ENCODE measurements at places on chromosomes 4 and X. TPM values are rescaled to one million over a fixed set of nuclear protein-coding genes. Genes with fewer than 3 reads are reported as not detected.

DCAF12L2 gene
- not detected for total RNA-seq

DNA sequence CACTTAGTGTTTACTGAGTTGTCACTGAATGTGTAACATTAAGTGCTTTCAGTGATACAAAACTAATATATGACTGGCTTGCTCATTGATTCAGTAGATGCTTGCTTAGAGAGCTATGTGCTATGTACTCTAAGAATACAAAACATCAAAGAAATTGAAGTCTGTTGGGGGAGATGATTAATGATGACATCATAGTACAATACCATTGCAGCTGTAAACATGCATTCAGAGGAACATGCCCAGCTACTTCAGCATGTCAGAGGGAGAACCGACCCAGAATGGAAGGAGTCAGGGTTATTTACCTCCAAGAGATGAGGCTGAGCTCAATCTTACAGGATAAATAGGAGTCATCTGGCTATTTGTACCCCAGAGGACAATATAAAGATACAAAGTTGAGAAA is 290.8 kb downstream of the TENM3 start:
- no peak for DNase-seq

DNA sequence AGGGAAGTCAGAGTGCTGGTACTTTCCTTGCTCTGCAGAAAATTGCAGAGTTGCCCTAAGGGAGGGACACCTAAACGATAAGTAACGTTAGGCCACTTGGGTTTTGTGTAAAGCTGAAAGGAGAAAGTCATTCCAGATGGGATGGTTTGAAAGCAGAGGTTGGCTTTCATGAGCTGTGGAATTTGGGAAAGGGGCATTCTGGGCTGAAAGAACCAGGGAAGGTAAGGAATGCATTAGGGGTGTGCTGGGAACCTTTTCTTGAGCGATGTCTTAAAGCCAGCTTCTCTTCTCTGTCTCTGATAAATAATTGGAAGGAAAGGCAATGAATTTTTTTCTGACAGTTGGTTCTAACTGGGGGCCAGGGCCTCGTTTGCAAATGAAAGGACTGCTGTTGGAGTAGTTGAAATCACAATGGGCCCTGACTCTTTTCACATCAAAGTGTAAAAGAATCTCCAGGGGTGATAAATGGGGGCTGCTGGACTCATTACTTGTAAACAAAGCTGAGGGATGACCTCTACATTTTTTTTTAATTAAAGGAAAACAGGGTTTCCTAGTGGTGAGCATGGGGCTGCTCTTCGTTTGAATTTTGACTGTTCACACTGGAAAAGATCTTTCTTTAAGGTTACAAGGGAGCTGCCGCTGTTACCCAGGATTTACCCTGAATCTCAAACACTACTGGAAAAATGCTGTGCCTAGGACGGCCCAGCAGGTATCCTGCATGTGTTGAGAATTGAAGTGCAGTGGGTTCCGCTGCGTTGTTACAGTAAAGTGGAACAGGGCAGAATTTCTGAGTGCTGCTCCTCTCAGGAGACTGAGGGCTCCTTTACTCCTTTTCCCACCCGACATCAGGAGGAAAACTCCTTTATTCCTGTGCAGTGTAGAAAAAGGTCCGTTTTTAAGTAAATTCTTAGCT is 25.0 kb downstream of the AFF1 start:
- DNase-seq = no peak

- no peak for DNase-seq
Measured at GRCh38 chr4:69322055-69322454, 41.8 kb downstream of the UGT2B28 start.

DNA sequence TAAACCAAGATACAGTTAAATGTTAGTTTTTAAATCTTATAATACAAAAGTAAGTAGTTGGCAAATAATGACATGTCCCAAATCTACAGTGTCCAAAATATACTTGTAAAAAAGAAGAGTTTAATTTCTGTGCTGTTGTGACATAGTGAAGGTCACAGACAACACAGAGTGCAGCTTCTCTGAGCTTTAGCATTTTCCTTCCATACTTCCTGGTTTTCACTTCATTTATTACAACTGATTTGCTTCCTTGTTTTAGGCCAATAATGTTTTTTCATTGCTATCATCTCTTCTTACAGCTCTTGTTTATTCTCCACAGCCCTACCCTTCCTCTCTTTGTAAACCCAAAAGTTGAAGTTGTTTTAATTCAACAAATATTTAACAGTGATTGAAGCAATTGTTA is 132.4 kb upstream of the TET2 start:
- no peak for DNase-seq

All from aorta (tissue), 5 donors.